ENCODE measurements at places on chromosomes 7 and 10.
A peak's percentile ranks its signal among the peaks of the same experiment; 100 is the strongest.

GRCh38 chr10:18528292-18528691 lies 123.1 kb downstream of the NSUN6 start:
- H3K4me3 ChIP-seq, result no peak overlapping the region
- no peak overlapping the region for H3K27ac ChIP-seq
- no peaks in the 10 kb centered on the region for H3K27me3 ChIP-seq
- H3K4me1 ChIP-seq, result no peaks in the 10 kb centered on the region

- no peak for DNase-seq
- no peak overlapping the region for H3K27ac ChIP-seq
- H3K4me1 ChIP-seq, result peaks cover 4% of the 10 kb centered on the region
Measured at GRCh38 chr10:27747096-27747451, 1.5 kb upstream of the MKX start.

GRCh38 chr10:3624367-3624766 lies 160.6 kb downstream of the KLF6 start:
- no peaks in the 10 kb centered on the region for H3K36me3 ChIP-seq
- H3K27ac ChIP-seq, result no peak overlapping the region
- H3K27me3 ChIP-seq, result no peaks in the 10 kb centered on the region
- H3K4me3 ChIP-seq, result no peak overlapping the region
- DNase-seq, result no peak

- no peak overlapping the region for H3K4me3 ChIP-seq
- H3K27ac ChIP-seq, result no peak overlapping the region
- no peaks in the 10 kb centered on the region for H3K36me3 ChIP-seq
Measured at GRCh38 chr7:129466796-129467195, 32.6 kb downstream of the STRIP2 start.

- H3K4me1 ChIP-seq, result peaks cover 5% of the 10 kb centered on the region
- DNase-seq, result no peak
- no peak overlapping the region for H3K4me3 ChIP-seq
- no peaks in the 10 kb centered on the region for H3K27me3 ChIP-seq
- H3K27ac ChIP-seq, result no peak overlapping the region
Measured at GRCh38 chr10:3056280-3057037, 10.9 kb upstream of the PFKP start.

DNA sequence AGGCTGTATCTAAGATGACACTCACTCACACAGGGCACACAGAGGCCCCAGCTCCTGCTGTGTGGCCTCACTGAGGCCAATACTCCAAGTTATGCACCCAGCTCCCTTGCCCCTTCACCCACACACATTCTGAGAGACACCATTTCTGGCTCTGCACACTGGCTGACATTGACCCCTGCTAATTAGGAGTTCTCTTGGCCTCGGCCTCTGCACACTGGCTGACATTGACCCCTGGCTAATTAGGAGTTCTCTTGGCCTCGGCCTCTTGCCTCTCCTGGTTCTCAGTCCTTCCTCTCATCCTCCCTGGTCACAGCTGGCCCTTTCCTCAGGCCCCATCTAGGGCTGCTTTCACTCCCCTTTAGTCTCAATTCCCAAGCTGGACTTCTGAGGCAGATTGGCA lies 97.3 kb downstream of the GRID1 start:
- no peak for DNase-seq
- H3K27me3 ChIP-seq, result no peaks in the 10 kb centered on the region
- no peak overlapping the region for H3K4me3 ChIP-seq

DNA sequence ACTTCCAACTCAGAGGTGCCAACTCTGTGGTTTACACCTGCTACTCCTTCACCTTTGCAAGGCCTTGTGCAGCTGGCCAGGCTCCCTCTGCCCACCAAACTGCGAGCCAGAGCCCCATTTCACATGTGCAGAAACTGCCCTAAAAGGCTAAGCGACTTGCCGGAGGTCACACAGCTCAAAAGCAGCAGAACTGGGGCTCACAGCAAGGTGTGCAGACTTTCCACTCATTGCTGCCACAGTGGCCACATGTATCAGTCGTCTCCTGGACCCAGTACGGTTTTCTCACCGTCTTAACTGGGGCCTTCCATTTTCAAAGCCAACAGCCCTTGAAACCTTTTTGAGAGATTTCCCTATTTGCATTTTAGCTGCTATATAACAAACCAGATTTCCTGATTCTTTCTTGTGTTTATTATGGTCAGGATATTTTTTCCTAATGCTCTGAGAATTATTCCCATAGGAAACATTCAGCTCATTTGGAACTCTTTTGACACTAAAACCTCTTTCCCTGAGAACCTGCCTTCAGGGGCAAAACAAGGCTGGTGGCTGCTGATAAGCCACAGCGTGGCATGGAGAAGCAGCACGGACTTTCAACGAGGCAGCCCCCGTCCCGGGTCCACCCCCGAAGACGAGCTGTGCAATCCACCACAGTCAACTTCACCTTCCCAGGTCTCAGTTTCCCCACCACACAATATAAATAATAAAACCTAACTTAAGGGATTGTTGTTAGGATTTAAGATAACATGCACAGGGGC lies 29.9 kb downstream of the SORBS1 start:
- peak overlapping the region; percentile 94 for H3K27ac ChIP-seq
- no peak for DNase-seq
- H3K36me3 ChIP-seq, result no peaks in the 10 kb centered on the region

DNA sequence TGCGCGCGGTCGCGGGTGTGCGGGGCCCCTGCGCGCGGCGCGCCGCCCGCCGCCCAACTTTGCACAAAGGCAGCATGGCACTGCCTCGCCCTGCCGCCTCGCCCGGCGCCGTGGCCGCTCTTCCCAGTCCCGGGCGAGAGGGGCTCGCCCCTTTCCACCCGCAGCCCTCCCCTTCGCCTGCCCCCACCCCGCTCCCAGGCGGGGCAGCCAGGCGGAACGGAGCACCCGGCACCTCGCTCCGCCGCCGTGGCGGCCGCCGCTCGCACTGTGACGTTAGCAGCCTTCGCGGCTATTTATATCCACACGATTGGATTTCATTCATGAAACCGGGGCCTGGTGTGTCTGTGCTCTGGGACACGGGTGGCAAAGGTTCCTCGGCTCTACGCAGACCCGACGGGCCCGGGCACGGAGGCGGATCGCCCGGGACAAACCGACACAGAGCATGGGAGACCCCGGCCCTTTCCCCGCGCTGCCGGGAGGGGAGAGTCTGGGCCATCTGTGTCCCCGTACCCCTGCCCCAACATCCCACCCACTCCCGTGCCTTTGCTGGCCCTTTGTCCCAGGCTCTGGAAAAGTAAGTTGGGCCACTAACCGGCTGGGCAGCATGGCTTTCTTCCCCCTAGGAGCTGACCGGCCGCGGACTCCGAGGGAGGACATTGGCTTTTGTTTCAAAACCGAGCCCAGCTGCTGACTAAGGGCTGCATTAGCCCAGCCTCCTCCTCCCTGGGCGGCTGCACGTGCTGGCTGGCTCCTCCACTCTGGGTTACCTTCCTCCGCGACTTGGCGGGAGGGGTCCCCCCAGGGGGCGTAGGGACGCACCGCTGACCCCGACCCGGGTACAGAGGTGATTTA lies at the start of gene RHOBTB1:
Gene RHOBTB1, minus strand, starts transcription at position 128 of the 852 bp plus-strand sequence. CDS start 32,643 bp downstream, outside the sequence.
- peak; percentile 81 for DNase-seq
- no peaks in the 10 kb centered on the region for H3K4me1 ChIP-seq
- peak within 1 kb of the TSS; percentile 96 for H3K27ac ChIP-seq
- no peaks in the 10 kb centered on the region for H3K27me3 ChIP-seq

GRCh38 chr10:14712991-14713424 lies 61.7 kb downstream of the FAM107B start:
- no peaks in the 10 kb centered on the region for H3K27me3 ChIP-seq
- no peaks in the 10 kb centered on the region for H3K4me1 ChIP-seq

DNA sequence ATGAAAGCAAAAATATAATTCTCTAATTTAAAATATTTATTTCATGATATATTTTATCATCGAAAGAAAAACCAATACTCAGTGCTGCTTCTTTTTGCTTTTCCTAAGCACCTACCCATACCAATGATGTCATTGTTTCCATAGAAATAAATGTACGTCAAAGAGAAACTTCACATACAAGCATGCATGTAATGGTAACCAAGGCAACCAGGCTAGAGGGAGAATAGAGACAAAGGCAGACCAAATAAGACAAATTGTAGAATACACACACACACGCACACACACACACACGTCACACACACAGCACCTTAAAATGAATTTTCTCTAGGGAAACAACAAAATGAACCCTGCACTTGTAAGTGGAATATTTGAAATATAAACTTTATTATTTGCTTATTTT lies 75.5 kb downstream of the MACC1 start:
- H3K27me3 ChIP-seq, result no peaks in the 10 kb centered on the region
- H3K4me3 ChIP-seq, result no peak overlapping the region
- no peaks in the 10 kb centered on the region for H3K4me1 ChIP-seq
- no peak for DNase-seq
- H3K36me3 ChIP-seq, result no peaks in the 10 kb centered on the region
- no peak overlapping the region for H3K27ac ChIP-seq

DNA sequence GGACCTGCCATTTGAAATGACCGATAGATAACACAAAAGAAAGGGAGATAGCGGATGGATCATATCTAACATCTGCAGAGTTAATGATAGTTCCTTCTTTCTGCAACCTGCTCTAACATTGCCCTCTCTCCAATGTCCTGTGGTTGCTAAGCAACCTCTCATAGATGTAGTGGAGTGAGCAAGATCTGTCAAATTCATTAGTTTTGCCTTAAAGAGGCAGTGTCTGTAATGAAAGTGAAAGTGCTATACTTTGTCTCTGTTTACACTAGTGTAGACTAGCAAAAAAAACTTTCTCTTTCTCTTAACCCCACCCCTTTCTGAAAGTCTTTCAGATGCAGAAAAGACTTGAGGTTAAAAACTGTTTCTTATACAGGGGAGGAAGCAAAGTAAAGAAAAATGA lies 1196.9 kb downstream of the SORCS3 start:
- no peaks in the 10 kb centered on the region for H3K36me3 ChIP-seq
- H3K4me3 ChIP-seq, result peak overlapping the region; percentile 2
- H3K4me1 ChIP-seq, result no peaks in the 10 kb centered on the region
- DNase-seq, result no peak

GRCh38 chr7:137371616-137372015 lies 28.1 kb upstream of the PTN start:
- H3K27me3 ChIP-seq, result no peaks in the 10 kb centered on the region
- H3K4me3 ChIP-seq, result no peak overlapping the region
- no peaks in the 10 kb centered on the region for H3K36me3 ChIP-seq
- H3K4me1 ChIP-seq, result no peaks in the 10 kb centered on the region
